Stimulated activated CD8-positive, alpha-beta memory T cell treated with anti-CD3 and anti-CD28 coated beads, Interleukin-4, amount 100 ng/mL, for 1 hour (primary cell): ENCODE measurements at places on chromosomes 4 and X.

GRCh38 chrX:16666541-16666940 is 16.6 kb downstream of the S100G start:
- no peak for DNase-seq

DNA sequence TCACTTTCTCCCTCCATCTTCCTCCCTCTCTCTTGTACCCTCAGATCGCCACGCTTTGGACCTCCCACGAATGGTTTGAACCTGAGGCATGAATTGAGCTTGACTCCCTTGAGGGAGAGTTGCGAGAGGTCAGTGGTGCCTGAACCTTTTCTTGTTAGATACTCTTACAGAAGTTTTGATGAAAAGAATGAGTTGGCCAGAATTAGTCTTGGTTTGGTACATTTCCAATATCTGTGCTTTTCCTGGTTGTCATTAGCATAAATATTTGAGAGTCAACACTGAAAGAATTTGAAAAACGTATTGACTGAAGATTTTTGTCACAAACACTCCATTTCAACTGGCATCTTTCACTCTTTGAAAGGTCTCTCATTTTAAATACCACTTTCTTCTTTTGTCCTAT is 510.6 kb upstream of the DIPK2B start:
- DNase-seq = no peak

GRCh38 chr4:73735231-73735630 is 5.1 kb upstream of the CXCL8 start:
- DNase-seq = no peak

DNA sequence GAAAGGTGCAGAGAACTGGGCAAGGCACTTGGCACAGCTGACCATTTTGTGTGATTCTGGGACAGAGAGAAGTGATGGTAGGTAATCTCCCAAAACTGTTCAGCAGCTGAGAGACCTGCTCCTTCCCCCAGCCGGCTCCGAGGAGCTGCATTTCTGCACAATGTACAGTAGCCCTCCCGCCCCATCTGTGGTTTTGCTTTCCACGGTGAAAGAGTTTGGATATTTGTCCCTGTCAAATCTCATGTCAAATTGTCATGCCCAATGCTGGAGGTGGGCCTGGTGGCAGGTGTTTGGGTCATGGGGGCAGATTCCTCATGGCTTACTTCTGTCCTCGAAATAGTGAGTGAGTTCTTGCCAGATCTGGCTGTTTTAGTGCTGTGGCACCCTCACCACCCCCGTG is 90.5 kb upstream of the CD99 start:
- DNase-seq = no peak

DNA sequence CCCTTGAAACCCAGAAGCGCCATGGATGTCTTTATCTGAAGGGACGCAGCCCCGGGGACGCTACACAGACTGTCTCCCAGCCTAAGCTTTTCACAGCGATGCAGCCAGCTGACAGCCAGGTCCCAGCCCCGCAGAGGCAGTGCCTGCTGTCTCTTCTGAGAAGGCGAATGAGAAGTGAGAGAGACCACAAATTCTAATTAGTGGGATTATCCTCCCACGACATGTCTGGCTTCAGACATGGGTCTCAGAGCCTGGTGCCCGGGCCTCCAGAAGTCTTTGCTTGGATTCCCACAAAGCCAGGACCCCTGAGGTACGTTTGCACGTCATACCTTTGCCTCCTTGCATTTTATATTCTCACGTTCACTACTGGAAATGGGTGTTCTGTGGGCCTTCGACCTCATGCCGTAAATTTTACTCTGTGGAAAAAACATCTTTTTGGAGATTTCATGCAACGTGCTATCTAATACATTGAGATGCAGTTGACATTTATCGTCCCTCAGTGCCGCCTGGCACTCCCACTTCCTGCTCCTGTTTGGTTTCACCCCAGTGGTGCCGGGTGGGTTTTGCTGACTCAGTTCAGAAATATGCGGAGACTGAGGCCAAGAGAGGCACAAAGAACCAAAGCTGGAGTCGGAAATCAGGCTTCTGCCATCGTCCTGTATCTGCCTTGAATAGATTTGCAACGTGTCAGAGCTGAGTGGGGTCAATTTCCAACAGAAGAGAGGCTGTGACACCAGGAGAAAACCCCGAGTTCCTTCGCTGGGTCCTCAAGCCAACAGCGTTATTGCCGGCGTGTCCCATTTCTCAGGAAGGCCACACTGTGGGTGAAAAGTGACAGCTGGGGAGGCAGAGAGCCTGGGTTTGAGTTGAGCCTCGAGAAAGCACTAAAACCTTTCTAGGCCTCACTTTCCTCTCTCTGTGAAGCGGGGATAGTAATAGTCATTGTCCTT is 114.4 kb downstream of the STK32B start:
- no peak for DNase-seq

DNA sequence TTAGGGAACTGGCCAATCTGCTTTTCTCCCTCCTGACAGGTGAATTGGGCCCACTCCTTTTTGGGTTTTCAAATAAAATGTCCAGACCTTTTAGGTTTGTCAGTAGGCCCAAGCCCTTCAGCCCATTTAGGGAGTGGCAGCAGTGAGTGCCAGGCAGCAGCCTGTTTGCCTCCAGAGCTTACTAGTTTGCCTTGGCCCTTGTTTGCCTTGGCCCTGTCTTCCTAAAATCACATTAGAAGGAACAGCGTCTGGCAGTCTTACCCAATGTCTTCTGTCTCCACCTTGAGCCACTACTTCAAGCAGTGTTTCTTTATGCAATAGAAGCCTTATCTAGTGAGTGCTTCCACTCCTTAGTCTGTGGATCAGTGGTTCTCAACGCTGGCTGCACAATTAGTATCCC is 117.1 kb downstream of the TMEM164 start:
- DNase-seq = no peak

- DNase-seq = peak; percentile 42
Observed at GRCh38 chr4:77157859-77158486, 966 bp downstream of the CCNG2 start.

GRCh38 chr4:139167774-139168444 is 9.1 kb downstream of the ELF2 start:
- DNase-seq = no peak

- DNase-seq = no peak
Observed at GRCh38 chr4:56085275-56085674, 136.5 kb downstream of the CEP135 start.

- DNase-seq = no peak
Observed at GRCh38 chrX:19776753-19777152, 110.6 kb downstream of the SH3KBP1 start.

- no peak for DNase-seq
Observed at GRCh38 chrX:19549838-19550237, 34.5 kb upstream of the MAP3K15 start.

- no peak for DNase-seq
Observed at GRCh38 chr4:167616476-167616875, 382.2 kb upstream of the SPOCK3 start.

- no peak for DNase-seq
Observed at GRCh38 chr4:153936121-153936520, 147.2 kb upstream of the SFRP2 start.

- no peak for DNase-seq
Observed at GRCh38 chrX:132815643-132816042, 142.8 kb downstream of the HS6ST2 start.

DNA sequence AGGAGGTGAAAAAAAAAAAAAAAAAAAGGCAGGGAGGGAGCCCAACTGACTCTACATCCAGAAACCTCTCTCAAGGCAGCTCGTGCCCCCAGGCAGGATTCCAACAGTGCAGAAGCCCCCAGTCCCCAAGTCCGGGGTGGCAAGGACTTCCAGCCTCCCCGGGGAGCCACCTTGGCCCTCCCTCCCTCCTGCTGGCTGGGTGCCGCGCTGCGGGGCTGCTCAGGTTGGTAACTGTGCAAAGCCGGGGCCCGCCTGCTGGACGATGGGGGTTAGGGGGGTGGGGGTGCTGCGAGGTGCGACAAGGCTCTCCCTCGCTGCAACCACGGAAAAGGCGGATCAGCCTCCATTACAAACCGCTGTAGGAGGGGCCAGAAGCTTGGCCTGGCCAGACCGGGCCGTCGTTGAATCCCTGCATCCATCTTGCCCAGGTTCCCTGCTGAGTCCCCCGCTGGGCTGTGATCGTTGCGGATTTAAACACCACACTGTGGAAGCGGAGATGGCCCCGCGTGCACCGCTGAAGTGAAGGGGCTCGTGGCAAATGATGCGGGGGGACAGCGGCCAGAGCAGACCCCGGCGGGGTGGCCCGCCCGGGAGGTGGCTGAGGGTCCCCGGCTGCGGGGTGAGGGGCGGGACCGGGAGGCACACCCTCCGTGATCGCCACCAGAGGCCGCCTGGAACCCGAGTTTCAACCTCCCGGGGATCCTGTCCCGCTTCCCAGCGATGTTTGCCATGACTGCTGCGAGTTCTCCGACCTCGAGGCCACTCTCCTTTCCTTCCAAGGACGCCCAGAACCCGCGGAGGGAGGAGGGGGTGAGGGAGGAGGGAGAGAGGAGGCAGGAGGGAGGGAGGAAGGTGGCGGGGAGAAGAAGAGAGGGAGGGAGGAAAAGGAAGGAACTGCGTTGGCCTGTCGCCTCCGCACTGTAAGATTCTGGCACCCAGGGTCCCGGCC is 58.0 kb upstream of the DDX3X start:
- DNase-seq = peak; percentile 27

DNA sequence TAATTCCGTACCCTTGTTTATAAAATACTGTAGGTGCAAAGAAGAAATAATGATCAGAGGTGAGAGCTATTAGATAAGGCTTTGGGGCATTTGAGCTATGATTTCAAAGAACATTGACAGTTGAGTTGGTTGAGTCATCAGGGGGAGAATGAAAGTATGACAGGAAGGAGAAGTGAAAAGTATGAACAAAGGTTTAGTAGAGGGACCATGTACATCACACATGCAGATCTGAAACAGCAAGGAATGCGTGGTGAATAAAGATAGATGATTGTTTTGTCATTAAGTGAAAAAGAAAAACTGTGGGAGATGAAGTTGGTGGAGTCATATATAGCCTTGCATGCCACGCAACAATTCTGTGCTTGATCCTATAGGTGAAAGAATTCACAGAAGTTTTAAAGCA is 163.1 kb downstream of the ARAP2 start:
- no peak for DNase-seq

DNA sequence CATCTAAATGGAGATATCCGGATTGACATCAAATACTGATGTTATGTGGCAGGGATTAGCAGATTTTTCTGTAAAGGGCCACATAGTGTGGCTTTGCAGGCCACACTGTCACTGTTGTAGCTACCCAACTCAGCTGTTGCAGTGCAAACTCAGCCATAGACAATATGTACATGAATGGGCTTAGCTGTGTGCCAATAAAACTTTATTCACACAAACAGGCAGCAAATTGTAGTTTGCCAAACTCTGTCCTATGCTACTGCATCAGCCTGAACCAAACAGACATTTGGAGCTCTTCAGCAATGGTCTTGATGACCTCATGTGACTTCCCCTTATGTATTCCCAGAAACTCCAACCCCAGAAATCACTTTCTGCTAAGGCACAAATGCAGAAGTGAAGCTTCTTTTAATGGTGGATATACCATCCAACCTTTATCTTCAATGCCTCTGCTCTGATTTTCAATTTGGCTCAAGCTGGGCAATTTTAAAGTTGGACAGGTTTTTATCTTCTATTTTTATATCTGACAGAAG is 18.4 kb upstream of the TRPC5OS start:
- no peak for DNase-seq

DNA sequence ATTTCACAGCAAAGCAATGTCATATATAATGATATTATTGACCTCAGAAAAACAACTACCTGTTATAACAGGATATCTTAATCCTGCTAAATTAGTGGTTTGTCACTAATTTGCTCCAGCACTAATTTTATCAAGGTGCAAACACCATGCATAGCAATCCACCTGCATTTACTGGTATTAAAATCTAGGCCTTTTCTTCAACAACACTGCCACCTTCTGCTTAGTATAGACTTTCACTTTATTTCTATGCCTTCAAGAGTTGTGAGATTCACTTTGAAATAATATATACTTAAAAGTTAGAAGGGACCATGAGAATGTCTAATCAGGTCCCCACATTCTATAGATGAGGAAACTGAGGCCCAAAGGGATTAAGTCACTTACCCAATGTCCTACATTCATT is 82.1 kb upstream of the IQCM start:
- DNase-seq = no peak

DNA sequence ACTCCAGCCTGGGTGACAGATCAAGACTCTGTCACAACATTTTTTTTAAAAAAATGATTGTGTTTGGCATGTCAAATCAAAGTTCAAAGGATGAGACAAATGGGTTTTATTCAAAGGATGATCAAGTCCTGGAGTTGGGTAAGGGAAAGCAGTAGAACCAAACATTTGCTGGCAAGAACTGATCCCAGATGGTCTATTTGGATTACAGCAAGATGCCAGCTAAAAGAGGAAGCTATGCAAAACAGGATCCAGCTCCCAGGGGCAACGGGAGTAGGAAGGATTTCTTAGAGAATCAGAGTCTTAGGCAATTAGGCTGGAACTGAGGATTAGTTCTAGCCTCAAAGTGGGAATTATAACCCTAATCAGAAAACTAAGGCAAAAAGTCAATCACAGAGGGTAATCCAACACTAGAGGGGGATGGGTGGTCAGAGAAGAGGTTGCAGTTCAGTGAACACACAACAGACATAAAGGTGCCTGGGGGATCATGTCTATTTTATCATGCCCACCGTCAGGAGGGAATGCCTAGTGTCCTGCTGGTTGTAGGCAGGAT is 133.0 kb upstream of the PLS3 start:
- DNase-seq = no peak

- no peak for DNase-seq
Observed at GRCh38 chr4:155143512-155143911, 64.9 kb upstream of the NPY2R start.

- no peak for DNase-seq
Observed at GRCh38 chrX:154431341-154431740, 2.9 kb downstream of the ATP6AP1 start.

- DNase-seq = no peak
Observed at GRCh38 chr4:31655328-31655727, 935.2 kb downstream of the PCDH7 start.

GRCh38 chr4:79042079-79042674 is 102.9 kb upstream of the PAQR3 start:
- DNase-seq = no peak
